Left lung (tissue), 14 donors: ENCODE measurements at places on chromosomes 1 and 21. TPM values are rescaled to one million over a fixed set of nuclear protein-coding genes. Genes with fewer than 3 reads are reported as not detected.

The UMODL1 gene
- total RNA-seq = not detected

The RGS1 gene
- 32.3 TPM for total RNA-seq

DNA sequence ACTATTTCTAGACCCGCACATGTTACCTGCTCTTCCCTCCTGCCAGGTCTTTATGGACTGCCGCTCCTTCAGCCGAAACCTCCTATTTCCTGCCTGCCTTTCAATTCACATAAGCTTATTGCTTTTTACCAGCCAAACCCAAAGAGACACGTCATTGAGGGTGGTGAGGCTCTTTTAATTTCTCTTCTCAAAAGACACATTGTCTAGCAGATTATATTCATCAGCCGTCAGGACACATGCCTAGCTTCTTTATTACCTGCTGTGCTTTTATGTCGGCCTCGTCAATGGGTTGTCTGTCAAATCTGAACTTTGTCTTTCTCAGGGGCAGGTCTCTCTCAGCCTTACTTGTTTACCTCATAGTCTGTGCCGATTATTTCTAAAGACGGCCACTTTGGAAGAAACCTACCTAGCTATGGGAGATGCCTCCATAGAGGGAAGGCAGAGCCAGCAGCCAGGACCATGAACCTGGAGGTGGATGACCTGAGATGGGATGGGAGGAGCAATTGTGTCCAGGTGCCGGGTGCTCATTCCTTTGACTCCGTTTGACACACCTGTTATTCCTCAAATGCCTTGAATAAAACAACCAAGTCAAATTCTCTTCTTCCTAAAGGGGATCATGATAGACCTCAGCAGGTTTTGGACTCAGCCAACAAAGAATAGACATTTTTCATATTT, 42.0 kb downstream of the ZBTB18 start:
- DNase-seq = no peak

GRCh38 chr1:80894921-80895320, 905.8 kb upstream of the ADGRL2 start:
- no peak for DNase-seq

DNA sequence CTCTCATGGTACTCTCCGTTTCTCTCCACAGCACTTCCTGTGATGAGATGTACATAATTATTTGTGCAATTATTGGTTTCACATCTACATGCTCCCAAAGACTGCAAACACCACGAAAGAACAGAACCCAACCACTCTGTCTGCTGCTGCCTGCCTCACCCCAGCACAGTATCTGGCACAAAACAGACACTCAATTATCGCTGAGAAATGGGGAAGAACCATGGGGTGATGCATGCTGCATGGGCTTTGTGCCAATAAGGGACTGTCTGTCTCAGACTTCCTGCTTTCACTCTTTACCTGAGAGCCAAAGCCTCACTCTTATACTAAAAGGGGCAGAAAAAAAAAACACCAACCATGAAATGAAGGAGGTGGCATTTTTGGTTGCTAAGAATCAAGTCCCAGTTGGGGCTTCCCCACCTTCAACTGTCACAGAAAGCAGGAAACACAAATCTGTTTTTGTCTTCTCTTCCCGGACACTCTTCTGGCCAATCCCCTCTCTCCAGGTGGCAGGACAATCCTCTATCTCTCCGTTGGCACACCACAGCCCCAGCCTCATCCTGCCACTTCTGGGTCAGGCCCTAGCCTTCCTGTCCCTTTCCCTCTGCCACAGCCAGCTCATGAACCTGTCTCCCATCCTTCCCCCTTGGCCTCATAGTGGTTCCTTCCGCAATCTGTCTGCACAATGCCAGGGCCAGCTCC, 82.0 kb downstream of the TGFBR3 start:
- DNase-seq = no peak
